ENCODE measurements at places on chromosomes 4 and X. TPM values are rescaled to one million over a fixed set of nuclear protein-coding genes. Genes with fewer than 3 reads are reported as not detected.

LDB2 gene
- 29.6 TPM for total RNA-seq

FAM184B gene
- not detected for total RNA-seq

DNA sequence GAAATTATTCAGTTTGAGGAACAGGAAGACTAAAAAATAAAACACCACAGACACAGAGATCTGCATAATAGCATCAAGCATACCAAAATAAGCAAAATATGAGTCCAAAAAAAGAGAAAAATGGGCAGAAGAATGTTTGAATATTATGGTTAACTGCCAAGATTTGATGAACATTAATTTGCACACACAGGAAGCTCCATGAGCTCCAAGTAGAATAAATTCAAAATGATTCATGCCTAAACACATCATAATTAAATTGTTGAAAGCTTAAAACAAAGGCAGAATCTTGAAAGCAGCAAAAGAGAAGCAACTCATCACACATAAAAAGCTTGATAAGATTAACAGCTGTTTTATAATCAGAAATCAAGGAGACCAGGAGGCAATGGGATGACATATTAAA, 156.6 kb upstream of the ARSJ start:
- no peak for DNase-seq

DNA sequence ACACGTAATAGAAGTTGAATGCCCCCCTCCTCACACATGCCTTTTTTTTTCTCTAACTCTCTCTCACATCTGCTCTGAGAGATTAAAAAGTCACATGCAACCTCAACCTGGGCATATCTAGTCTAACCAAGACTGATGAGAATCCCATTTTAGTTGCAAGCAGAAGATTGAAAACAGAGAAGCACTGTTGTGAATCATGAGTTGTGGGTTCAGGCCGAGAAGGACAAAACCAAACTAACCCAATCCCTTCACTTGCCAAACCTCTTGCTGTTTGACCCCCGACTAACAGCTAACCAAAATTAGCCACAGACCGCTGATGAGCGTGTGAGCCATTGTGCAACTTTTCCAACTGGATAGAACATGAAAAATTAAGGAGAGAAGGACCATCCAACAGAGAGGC, 31.8 kb downstream of the CXCL1 start:
- no peak for DNase-seq

DNA sequence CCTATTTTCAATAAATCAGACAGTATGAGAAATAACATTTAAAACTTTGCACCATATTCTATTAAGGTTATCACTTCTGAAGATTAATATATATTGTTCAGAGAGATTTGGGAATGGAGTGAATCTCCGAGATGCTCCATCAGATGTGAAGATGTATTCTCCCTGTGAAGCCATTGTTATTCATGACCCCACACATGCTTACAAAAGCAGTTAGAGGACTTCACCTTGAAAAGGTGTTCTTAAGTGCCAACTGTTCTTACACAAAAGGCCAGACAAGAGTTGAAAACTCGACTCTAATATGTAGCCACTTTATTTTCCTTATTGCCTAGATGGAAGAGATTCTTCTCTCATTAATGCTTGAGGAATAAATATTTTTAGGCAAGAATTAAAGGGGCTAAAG, 54.3 kb upstream of the NEIL3 start:
- DNase-seq = no peak

DNA sequence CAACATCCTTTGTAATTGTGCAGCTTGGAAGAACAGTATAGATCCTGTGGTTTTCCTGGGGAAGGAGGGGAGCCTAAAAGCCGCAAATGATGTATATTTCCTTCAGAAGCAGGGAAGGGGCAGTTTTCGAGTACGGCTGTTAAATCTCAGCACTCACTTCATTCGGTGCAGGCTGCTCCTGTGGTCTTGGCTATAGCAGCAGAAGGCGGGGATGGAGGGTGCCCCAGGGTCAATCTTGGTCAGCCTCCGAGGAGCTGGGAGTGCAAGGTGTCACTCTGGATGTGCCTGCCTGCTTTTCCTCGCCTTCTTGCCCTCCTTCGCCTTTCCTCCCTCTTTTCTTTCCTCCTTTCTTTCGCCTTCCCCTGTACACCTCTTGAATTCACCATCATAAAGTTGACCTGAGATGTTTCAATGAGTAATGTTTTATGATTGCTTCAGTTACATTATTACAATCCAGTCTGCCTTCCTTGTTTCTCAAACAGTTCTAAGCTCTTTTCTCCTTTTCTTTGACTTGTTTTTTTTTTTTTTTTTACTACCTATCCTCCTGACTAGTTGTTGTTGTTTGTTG, 101.6 kb downstream of the RELL1 start:
- no peak for DNase-seq

Data from left ventricle myocardium inferior (tissue), 1 donor.